ENCODE measurements at places on chromosomes 12 and 14. TPM values are rescaled to one million over a fixed set of nuclear protein-coding genes. Genes with fewer than 3 reads are reported as not detected.

DNA sequence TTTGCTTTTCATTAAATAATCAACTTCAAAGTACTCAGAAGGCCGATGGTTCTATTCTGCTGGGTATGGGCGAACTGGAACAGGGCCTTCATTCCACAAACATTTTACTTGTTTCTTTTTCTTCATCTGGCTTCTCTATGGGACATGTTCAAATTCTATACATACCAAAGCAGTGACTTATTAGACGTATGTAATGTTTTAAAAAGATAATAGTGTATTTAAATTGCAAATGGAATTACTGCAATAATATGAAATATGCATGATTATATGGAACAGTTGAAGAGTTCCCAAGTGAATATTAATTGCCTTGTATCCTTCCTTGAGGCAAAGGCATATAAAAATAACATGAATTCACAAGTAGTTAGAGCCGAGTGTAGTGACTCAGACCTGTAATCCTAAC is 75.5 kb downstream of the FAR2 start:
- DNase-seq = no peak
- H3K4me1 ChIP-seq = no peaks in the 10 kb centered on the region
- H3K36me3 ChIP-seq = no peaks in the 10 kb centered on the region
- H3K27ac ChIP-seq = no peak overlapping the region

DNA sequence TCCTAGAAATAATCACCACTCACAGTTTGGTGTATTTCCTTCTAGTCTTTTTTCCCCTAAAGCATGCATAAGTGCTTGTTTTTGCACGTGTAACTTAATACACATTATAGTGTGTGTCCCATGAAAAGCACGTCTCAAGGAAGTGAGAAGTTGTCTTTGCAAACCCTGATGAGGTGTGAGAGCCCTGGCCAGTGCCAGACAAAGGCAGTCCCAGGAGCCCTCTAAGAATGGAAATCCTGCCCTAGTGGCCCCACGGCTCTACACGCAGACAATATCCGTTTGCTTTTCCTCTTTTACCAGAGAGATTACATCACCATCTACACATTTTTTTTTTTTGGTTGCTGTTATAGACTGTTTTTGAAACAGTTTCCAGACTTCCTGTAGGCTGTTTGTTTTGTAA is 85.5 kb upstream of the FZD10 start:
- no peak overlapping the region for H3K27ac ChIP-seq
- H3K4me3 ChIP-seq = no peak overlapping the region
- DNase-seq = no peak
- no peaks in the 10 kb centered on the region for H3K4me1 ChIP-seq

FOXN4 gene
- not detected for total RNA-seq

ADCY4 gene
- 21.5 TPM for total RNA-seq

DDX54 gene
- total RNA-seq = 59.6 TPM

KRT80 gene
- not detected for total RNA-seq

All from esophagus muscularis mucosa (tissue), 4 donors.